ENCODE measurements at places on chromosomes 5 and 9.

GRCh38 chr5:62701036-62701435 lies 122.4 kb downstream of the LRRC70 start:
- no peak for DNase-seq

GRCh38 chr9:134922932-134923240 lies 5.2 kb upstream of the FCN1 start:
- DNase-seq: no peak

DNA sequence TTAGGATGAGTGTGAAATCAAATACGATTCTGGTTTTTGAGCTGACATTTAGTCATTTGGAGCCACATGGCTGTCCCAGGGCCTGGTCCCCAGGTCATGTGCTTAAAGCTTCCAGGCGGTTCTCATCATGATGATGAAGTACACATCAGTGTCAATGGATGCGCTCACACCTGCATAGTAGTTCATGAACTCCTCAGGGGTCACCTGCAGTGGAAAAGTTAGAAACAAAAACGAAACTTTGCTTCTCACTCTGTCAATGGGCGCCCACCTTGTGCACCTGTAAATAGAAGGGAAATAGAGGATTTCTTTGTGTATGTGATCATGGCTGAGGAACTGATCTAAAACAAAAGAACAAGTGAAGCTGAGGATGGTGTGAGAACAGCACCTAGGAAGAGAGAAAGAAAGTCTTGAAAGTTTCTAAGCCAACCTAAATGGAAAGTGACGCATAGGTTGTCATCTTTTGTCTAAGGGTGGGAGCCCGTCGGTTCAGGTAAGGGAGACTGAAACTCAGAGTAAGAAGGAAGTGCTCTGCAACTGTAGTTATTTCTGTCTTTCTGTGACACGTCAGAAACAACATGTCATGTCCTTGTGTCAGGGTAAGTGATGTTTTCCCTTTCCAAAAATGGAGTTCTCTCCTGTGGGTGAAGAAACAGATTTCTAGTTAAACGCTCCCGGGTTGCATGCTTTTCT lies 33.8 kb downstream of the CAPSL start:
- no peak for DNase-seq

GRCh38 chr9:77316058-77316457 lies 138.7 kb downstream of the VPS13A start:
- DNase-seq: no peak

GRCh38 chr9:94826044-94826443 lies 99.5 kb downstream of the AOPEP start:
- DNase-seq: no peak

DNA sequence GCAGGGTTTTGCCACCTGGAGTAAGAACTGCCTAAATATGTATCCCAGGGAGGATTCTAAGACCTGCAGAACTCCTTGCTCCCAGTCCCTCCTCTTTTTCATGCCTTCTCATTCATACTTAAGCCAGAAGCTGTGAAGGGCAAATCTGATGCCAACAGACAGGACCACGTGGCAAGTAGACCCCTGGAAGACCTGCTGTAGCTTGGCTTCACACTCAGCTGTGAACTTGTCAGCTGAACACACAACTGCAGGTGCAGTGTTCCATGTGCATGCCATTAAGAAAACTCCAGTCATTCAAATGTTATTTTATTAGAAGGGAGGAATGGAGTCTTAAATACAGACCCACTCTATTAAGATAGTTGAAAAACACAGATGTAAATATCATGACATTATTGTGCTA lies 79.3 kb upstream of the AGXT2 start:
- no peak for DNase-seq

DNA sequence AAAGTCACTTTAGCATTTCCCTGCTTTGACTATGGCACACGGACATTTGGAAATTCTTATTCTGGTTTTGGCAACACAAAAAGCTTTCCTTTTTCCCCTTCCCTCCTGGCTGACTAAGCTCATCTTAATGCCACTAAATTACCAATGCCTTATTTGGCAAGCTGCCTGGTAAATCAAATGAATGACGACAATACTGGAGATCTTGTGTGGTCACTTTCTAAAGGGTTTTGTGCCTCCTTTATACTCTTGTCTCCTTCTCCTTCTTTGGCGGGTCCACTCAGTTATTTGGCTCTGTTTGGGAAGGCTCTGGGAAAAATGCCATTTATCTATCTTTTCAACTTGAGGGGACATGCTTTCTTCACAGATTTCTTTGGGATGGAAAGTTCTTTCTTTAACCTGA lies 34.9 kb downstream of the SH3GL2 start:
- no peak for DNase-seq

DNA sequence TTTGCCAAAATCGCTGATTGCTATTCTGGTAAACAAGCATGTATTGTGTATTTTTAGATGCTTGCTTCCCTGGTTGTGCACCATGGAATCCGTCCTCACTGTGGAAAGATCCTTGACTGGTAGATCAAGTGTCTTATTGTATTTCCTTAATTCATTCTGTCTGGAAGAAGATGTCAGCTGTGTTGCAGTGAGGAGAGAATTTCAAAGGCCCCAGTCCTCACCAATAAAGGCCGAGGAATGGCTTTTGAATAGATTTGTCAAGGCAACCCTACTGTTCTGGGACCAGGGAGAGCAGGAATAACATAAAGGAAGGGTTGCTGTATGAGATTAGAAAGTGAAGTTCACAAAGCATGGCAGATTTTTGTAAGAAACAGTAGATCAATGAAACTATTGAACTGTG lies 36.2 kb upstream of the POU5F2 start:
- no peak for DNase-seq

DNA sequence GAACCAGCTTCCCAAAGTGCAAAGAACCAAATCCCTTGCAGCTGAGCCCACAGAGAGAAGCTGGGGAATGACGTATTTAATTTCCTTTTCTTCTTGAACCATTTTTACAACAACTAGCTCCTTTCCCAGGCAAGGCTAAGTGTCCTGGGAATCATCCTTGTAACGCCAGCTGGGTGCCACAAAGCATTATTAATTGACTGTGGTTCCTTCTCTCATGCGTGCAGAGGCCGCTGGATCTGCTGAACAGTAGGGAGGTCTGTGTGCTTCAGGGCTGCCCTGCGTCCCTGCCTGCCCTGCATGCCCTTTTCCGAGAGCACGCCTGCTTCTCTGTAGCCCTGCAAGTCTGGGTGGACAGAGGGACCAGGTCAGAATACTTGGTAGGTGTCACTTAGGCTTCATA lies 124.1 kb upstream of the OTULINL start:
- no peak for DNase-seq

Measured in NCI-H1048 (cell line).